NCI-H510A treated with DMSO at 0.1 percent for 48 hours (cell line): ENCODE measurements at places on chromosomes 5 and 9.
A peak's percentile ranks its signal among the peaks of the same experiment; 100 is the strongest.

DNA sequence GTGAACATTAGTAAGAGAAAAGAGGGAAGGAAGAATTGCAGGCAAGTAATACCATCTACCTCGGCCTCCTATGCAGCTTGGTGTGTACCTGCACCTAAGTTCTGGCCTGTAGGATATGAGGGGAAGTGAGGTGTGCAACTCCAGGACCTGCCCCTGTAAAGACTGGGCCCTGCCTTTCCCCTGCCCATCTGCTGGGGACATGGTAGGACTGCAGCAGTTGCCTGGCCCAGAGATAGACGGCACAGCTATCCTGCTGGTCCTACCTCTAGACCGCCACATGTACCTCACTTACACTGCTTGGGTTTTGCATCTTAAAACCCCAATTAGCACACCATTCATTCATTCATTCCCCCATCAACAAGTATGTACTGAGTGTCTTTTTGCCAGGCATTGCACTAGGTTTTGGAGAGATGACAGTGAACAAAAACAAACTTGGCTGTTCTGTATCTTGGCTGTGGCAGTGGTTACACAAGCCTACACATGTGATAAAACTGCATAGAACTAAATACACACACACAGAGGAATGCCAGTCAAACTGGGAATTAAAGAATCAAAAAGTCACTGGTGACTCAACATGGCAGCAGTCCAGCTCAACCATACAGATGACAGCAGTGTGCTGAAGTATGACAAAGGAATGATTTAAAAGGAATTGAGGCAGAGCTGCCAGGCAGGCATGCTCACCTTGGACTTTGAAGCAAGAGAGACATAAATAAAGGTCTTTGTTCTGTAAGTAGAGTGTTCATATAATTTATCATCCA, 23.3 kb upstream of the MGAT1 start:
- no peak for DNase-seq

GRCh38 chr5:90897618-90898017, 339.0 kb downstream of the ADGRV1 start:
- no peak for DNase-seq

DNA sequence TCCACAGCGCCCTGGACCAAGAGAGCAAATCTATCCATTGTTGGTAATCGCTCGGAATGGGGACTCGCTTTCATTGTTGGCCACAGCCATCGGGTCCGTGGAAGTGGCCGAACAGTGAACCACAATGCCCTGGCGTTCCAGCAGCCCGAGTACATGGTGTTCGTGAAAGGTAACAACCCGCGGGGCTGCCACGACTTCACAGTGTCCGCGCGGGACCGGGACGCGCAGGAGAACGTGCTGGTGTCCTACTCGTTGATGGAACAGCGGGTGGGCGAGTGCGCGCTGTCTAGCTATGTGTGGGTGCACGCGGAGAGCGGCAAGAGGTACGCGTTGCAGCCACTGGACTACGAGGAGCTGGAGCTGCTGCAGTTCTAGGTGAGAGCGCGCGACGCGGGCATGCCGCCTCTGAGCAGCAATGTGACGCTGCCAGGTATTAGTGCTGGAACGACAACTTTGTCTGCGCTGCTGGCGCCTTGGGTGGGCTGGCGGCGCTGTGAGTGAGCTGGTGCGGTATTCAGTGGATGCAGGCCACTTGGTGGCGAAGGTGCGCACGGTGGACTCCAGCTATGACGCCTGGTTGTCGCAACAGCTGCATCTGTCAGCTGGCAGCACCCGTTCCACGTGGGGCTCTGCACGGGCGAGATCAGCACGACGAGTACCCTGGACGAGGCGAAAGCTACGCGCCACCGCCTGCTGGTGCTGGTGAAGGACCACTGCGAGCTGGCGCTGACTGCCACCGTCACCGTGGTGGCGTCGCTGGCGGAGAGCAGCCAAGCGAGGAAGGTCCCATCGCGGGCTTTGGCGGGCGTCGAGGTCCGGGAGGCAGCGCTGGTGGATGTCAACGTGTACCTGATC, 6.1 kb upstream of the PCDHA11 start:
- no peak for DNase-seq

GRCh38 chr9:112921549-112921948, 30.9 kb upstream of the SLC46A2 start:
- peak; percentile 11 for DNase-seq

GRCh38 chr5:24789611-24790351, 145.0 kb upstream of the CDH10 start:
- no peak for DNase-seq

DNA sequence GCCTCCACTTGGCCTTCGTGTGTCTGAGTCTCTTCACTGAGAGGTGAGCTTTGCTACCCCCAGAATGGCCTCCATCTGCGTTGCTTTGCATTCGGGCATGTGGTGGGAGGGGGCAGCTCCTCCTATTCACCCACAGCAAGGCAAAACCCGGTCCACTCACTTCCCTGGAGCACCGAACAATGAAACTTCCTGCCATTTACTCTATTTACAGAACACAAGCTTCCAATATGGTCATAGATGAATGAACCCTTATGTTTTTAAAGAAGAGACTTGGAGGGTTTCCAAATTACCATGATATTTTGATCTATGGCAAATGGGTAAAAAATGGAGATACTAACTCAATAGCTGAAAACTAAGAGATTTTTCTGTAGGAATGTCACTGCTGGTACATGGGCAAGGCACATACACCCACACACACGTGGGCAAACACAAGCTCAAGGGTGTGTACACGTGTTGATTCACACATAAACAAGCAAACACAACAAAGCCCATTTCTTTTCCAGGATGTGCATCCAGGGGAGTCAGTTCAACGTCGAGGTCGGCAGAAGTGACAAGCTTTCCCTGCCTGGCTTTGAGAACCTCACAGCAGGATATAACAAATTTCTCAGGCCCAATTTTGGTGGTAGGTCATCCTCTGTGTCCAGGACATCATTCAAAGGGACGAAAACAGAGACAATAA, 5.2 kb downstream of the GABRP start:
- DNase-seq, result no peak

GRCh38 chr9:112049811-112050516, 125.1 kb downstream of the SUSD1 start:
- DNase-seq, result no peak

- no peak for DNase-seq
Observed at GRCh38 chr5:122202952-122203351, 73.6 kb downstream of the ZNF474 start.

DNA sequence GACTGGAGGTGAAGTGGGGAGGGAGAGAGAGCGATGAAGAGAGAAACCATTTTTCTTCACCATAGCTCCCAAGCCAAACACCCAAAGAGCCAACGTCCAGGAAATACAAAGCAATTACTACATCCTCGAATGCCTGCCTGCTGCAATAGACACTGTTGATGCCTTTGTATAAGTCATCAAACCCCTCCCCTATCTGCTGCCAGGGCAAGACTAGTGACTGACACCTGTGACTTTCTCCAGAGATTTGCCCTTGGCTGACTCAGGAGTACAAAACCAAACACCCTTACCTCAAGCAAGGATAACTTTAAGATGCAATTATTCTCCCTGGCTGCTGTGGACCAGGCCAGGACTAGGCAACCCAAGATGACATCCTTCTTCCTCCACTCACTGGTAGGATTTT, 81.8 kb upstream of the RASA1 start:
- DNase-seq, result no peak

- DNase-seq, result peak; percentile 56
Observed at GRCh38 chr5:110757118-110757729, 18.4 kb downstream of the SLC25A46 start.

GRCh38 chr5:56145106-56145505, 88.0 kb downstream of the ANKRD55 start:
- DNase-seq, result no peak

GRCh38 chr9:133144904-133145851, 18.5 kb downstream of the GBGT1 start:
- DNase-seq, result no peak

GRCh38 chr9:38090170-38090569, 21.1 kb upstream of the SHB start:
- DNase-seq, result no peak

DNA sequence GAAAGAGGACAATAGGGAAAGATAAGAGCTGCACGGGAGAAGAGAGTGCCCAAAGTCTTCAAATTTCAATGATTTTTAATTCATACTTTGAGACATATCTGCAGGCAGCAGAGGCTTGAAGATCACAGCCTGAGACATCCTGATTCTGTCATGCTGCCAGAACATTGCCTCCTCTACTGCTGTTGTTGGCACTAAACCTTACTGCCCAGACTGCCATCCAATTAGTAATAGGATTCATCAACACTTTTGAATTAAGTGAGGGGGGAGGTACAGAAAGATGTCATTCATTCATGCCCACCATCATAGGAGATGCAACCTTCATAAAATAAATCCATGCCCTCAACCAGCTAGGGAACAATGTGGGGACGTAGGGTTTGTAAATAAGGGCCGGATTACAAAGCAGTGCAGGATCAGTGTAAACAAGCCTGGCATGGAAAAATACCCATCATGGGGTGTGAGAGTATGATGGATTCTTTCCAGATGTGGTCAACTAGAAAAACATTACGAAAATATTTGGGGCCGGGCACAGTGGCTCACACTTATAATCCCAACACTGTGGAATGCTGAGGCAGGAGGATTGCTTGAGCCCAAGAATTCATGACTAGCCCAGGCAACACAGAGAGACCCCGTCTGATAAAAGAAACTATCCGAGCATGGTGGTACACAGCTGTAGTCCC, 122.1 kb upstream of the DAPK1 start:
- no peak for DNase-seq

- no peak for DNase-seq
Observed at GRCh38 chr9:89610391-89610925, 5.6 kb downstream of the GADD45G start.

DNA sequence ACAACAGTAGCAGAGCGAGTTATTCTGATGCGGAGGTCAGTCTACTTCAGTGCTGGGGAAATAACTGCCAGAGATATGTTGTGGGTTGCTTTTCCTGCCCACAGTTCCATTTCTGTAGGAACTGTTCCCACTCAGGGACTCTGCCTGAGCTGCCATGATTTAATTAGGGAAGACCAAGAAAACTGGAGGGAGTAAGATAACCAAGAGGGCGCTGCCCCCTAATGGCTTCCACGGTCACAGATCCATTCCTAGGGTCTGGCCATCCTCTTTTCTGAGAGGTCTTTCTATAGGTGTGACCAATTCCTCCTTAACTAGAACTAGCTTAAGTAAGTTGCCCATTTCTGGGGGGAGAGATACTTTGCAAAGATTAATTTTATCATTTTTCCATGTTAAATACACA, 125.9 kb downstream of the APBA1 start:
- DNase-seq, result peak; percentile 66

GRCh38 chr5:9381464-9381863, 164.4 kb downstream of the SEMA5A start:
- no peak for DNase-seq

DNA sequence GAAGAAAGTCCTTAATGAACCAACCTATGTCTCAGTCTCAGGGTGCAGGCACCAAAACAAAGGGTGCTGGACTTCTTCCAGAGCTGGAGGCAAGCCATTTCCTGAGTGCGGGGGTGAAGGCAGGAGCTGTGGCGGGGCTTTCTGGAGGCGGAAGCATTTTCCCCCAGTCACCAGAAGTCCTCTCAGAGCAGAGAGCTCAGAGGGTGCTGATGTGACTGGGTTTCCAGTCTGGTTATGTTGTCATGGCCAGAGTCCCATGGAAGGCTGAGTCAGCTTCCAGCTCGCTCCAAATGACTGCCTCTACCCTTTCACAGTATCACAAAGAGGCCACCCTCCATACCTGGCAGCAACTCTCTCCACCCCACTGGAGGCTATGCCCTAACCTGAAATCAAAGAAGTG, 86.0 kb downstream of the TRPC7 start:
- DNase-seq, result no peak

DNA sequence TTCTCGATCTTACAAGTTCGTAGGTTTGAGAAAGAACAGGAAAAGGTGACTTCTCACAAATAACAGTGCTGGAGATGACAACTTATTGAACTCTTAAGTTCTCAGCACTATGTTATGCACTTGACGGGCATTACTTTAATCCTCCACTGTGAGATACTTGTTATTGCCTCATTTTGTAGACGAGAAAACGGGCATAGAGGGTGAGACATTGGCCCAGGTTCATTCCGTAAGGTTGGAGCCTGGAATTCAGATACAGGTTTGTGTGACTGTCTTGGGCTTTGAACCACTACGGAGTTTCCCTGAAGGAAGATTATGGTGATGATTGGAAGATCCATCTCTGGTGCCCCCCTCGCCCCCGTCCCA, 657 bp downstream of the MAT2B start:
- no peak for DNase-seq

DNA sequence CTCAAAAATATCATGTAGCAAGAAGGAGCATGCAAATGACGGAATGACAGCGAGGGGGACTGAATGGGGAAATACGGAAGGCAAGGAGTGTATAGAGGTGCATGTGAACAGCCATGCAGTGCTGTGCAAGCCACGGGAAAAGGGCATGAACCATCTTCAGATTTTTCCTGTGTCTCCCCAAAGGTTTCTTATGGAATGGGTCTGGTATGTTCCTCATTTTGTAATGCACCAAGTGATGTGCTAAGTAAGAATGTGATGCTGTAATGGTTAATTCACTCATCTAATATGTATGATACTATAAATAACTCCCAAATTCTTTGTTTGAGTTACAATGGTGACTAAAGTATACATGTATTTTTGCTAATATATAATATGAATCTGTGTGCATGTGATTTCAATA, 99.0 kb upstream of the DAB2 start:
- no peak for DNase-seq
